ENCODE measurements at places on chromosomes 4 and X.

DNA sequence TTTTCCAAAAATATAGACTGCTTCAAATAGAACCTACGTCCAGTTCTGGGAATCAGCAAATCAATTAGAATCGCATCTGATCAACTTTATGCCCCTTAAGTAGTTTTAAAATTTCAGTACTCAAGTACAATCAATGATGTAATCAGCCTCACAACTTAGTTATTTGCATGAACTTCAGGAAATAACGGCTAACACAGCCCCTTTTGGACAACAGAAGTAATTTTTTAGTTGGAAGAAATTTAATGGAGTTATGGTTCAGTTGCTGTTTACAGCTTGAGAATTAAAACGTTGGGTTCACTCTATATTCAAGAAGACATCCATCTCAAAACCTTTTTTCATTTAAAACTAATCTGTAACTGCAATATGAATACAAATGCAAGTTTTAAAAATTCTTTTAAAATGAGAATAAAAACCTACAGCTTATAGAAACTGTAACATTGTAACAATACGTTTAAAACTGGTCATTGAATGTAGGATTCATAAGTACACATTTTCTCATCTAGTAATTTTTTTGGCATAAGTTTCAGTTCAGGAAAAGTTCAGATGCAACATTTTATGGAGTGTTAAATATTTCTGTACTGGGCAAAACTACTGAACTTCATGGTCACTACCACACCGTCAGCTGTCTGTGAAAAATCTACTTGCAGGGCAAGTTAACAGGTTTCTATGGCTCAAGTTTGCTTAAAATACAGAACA lies 956 bp downstream of the TAPT1 start:
- no peak for DNase-seq

DNA sequence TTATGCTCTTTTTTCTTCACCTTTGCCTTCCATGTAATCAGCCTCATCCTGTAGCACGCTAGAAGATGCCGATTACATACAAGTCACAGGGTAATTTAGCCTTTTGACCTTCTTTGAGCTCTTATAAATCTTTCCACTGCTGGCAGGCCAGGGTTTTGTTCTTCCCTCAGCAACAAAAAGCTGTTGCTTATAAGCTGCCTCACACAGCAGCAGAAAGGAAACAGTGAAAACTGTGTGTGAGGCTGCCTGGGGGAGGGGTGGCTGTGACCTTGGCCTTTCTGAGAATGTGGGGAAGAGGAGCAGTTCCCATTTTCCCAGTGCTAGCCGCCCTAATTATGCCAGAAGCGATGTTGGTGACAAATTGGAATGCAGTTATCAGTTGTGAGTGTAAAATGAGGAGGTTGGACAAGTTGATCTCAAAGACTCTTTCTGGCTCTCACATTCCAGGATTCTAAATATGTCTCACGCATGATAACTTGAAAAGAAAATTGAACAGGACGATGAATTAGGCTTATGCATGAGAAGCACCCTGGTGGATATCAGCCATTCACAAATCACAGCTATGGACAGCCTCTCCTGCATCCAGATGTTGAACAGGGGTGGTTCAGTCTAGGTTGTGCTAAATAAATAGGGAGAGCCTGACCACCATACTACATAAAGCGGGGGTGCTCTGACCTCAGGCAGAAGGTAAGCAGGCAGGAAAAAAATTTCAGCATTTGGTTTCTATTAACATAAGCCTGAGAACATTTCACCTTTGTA lies 25.7 kb downstream of the SLITRK2 start:
- no peak for DNase-seq

DNA sequence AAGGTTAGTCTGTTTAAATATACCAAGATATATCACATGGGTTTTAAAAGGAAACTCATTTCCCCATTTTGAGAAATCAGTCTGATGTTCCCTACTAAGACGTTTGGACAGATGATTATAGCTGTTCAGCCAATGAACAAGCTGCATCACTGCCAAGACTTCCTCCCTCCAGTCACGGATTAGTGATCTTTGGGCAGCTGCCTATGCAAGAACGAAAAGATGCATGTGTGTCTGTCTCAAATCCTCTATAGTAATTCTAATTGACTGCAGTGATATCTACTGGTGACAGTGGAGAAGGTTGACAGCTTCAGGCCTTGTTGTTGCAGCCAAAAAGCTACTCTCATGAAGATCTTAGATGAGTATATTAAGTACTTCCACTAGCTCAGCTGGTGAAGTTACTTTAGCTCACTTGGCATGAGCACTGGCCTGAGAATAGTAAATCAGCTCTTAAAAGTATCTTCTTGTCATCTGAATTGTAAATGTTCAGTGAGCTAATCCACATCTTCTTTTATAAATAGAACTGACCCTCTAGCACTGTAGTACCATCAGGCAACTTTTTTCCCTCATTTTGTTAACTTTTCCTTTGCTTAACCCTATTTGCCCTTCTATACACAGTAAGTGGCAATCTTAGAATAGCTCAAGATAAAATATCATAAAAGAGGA lies 134.5 kb upstream of the PCDH10 start:
- no peak for DNase-seq

- peak; percentile 60 for DNase-seq
Observed at GRCh38 chr4:47686294-47686872, 151.5 kb downstream of the CORIN start.

DNA sequence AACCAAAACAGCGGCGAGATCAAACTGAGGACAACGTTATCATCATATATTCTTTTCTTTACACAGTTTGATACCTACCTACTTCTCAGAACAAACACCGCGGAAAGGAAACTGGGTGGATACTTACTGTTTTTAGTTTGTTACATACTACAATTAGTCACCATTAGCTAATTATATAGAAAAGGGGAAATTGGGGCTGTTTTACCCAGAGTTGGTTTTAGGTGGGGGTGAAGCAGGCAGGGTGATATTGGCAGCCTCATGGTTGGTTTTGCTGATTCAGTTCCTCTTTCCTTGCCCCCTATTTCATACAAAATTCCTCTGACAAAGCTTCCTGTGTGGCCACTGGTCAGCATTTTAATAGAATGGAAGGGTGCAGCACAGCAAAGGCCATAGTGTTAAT lies 77.8 kb downstream of the SORBS2 start:
- no peak for DNase-seq

DNA sequence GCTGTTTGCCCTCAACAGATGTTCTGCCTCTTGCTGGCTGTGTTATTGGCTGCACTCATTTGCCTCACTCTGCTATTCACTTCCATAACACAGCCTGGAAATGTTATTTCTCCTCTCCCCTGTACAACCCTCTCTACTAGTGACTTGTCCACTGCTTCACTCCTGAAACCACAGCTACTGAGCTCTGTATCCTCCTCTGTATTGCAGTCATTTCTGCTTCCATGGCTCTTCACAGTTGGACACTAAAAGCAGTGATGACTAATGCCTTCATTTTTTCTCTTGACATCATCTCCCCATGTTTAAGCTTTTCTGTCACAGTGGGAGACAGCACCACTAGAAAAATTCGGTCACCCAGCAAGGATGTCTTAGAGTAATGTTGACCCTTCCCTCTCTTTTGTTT lies 123.0 kb upstream of the PPP1R2C start:
- no peak for DNase-seq

DNA sequence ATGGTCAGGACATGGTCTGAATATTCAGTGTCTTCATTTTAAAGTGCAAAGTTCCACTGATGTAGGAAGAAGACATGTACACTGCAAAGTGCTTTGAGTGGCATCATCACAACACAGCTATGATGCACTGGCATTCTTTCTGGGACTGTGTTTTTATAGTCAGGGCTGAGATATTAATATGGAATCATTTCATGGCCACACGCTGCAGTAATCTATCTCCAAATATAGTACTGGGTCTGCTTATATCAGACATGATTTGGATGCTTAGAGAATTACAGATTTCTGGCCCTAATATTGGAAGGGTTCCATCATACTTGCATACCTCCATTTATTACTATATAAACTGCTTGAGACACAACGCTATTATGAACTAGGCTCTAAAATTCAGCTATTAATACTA lies 1170.9 kb downstream of the NLGN4X start:
- DNase-seq, result no peak

DNA sequence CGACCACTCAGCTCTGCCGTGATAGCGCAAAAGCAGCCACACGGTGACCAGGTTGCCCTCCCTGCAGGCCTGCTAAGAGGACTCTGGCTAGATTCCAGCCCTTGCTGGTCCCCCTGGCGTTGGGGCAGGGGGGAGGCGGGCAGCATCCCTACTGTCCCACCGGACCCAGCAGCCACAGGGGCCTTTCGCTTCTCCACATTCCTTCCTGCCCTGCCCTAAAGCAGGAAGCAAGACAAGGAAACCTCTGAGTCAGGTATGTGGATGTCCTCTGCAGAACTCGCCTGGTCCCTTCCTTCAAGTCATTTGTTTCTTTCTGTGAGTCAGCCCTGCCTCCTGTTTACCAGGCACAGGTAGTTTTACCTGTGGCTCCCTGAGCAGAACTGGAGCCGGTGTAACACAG lies 60.2 kb upstream of the CLDN34 start:
- DNase-seq, result no peak

- peak; percentile 27 for DNase-seq
Observed at GRCh38 chrX:73855546-73855945, 292.5 kb downstream of the CHIC1 start.

GRCh38 chr4:97396605-97397004 lies 746.7 kb downstream of the STPG2 start:
- no peak for DNase-seq

DNA sequence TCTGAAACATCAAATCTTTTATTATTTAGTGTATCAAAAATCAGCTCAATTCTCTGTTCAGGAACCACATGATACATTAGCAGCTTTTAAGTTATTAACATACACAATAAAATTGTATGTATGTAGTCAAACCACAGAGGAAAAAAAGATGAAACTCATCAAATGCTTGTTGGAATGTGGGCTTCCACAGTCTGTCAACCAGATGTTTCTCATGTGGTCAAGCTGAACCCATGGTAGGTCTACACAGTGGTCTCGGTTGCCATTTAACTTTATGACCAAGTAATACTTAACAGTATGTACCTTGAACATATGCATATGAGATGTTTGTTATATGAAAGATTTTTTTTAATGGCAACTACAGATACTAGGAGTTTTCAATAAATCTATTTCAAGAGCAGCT lies 427.8 kb downstream of the IL15 start:
- no peak for DNase-seq

- DNase-seq, result no peak
Observed at GRCh38 chr4:8775751-8776355, 95.8 kb downstream of the HMX1 start.

GRCh38 chr4:3829956-3830773 lies 64.0 kb downstream of the ADRA2C start:
- DNase-seq, result no peak

GRCh38 chrX:70175338-70175737 lies 1.9 kb upstream of the DGAT2L6 start:
- no peak for DNase-seq

- DNase-seq, result no peak
Observed at GRCh38 chrX:101550751-101551379, 518 bp downstream of the ARMCX1 start.

DNA sequence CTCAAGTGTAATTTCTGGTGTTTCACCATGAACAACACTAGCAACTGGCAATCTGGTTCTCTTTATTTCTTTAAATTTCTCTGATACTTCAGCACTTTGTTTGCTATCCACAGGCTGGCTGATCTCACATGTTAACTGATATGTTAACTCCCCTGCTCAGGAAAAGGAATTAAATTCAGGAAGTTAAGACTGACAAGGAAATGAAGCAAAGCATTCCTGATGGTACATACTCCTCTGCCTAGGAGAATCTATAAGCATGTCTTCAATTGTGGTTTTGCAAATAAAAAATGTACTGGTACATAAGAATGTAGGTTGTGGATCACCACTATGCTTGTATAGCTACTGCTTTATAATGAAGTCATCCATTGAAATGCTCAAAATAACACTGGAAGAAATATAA lies 1119.2 kb upstream of the INTU start:
- DNase-seq, result no peak

DNA sequence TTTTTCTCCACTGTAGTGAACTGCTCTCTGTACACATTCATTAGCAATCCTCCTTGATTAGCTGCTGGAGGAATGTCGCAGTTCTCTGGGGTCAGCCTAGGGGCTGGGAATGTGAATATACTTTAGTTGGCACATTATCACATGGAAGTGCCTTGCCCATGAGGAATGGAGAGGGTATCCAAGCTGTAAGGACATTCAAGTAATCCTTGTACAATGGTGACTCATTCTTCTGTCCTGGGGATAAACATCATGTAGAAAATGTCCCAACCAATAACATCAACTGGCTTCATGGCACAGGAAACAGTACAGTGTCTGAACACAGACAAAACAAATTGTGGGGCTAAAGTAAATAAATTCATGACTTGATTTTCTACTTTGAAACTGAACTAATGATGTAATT lies 147.1 kb downstream of the GLRA2 start:
- DNase-seq, result no peak

DNA sequence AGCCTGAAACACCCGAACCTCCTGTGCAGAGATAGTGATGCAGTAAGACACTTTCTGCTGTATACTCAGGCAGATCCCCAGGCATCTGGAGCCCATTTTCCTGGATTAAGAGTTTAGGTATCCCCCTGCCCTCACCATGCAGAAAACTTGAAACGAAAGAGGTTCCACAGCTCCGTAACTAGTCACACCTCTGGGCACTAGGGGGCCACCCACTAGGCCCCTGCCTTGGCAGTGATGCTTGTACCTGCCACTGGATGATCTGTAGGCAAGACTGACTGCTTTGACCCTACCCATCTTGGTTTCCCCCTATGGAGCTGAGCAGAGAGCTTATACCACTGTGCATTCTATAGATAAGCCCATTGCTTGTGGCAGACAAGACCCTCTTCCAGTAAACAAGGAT lies 940.6 kb downstream of the PCDH19 start:
- no peak for DNase-seq

- DNase-seq, result no peak
Observed at GRCh38 chr4:116064331-116064730, 950.9 kb upstream of the NDST4 start.

GRCh38 chr4:181289198-181289597 lies 954.0 kb upstream of the TENM3 start:
- DNase-seq, result no peak

GRCh38 chrX:154029439-154029838 lies 9.7 kb upstream of the IRAK1 start:
- no peak for DNase-seq

- no peak for DNase-seq
Observed at GRCh38 chr4:175127314-175127713, 209.2 kb downstream of the ADAM29 start.

DNA sequence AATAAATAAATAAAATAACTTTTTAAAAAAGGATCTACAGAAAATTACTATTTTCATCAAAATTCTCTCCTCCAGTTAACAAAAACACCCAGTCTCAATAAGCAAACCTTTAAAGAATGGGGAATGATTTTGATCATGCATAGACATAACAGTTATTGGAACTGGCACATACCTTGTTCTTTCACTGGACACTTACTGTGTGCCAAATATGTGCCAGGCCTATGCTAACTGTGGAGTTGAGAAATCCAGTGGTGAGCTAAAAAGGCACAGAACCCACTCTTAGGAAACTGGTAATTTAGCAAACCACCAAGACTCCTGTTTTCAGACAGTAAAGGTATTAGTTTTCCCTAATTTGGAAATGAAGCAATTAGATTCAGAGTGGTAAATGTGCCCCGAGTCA lies 39.1 kb downstream of the CLOCK start:
- no peak for DNase-seq

Measured in activated naive CD8-positive, alpha-beta T cell treated with anti-CD3 and anti-CD28 coated beads for 36 hours (primary cell).